ENCODE measurements at places on chromosomes 4 and X.

DNA sequence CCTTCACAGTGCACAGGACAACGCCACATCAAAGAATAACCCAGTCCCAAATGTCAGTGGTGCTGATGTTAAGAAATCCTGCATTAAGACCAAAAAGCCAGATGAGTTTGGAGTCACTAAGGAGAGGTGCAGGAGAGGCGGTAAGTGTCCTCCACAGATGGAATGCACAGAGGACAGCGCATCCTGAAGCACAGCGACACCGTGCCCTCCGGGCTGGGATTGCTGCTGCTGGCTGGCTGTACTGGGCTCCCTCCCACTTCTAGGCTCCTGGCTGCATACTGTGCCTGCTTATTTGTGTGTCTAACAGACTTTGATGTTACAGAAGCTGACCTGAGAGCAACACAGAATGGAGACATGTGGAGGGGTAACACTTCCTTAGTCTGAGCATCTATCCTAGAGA is 325.6 kb upstream of the BOD1L1 start:
- DNase-seq, result no peak

DNA sequence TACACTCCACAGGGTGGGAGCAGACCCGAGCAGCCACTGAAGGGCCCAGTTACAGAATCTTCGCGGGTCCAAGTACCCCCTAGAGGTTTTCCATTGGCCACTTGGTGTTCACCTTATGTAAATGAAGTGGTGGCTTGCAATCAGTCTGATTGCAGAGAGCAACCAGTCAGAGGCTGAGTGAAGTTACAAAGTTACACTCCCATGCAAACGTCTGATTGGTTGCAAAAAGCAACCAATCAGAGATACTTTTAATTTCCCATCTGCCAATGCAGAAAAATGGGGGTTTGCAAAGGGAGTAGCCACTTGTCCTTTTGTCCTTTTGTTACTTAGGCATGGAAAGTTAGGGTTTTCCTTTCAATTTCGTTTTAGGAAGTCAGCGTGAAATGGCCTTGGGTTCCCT is 27.0 kb upstream of the NKAP start:
- no peak for DNase-seq

DNA sequence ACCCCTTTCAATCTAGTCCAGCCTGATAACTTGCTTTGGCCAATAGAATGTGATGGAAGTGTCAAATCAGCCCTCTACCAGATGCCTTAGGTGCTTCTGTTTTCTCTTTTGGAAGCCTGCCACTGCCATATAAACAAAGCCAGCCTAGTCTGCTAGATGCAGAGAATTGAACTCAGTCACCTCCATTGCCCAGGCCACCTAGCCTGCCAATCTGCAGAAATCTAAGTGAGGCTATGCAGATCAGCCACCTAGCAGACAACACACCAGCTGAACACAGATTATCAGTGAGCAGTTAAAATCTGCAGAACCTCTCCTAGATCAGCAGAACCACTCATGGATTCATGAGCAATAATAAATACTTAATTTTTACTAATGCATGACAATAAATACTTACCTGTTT is 1108.2 kb downstream of the PCDH18 start:
- DNase-seq, result no peak

DNA sequence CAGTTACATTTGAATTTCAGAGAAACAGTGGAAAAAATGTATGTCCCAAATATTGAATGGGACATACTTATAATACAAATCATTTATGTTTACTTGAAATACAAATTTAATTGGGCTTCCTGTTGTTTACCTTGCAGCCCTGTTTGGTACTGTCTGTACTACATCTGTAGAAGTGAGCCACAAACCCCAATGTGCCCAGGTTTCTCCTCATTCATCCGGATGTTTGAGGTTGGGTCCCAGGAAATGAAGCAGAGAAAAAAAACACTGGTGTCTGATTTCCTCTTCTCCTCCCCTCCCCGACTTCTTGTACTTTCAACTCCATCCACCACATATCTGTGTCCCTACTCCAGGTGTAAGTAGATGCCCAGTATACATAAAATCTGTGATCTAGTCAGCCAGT is 27.1 kb upstream of the SCRG1 start:
- no peak for DNase-seq

GRCh38 chrX:15973946-15974345 is 119.3 kb upstream of the AP1S2 start:
- no peak for DNase-seq

Data from HS-27A (cell line).